Stimulated activated CD8-positive, alpha-beta memory T cell treated with anti-CD3 and anti-CD28 coated beads, Interleukin-4, amount 100 ng/mL, for 4 hours (primary cell): ENCODE measurements at places on chromosomes 5 and 9.

DNA sequence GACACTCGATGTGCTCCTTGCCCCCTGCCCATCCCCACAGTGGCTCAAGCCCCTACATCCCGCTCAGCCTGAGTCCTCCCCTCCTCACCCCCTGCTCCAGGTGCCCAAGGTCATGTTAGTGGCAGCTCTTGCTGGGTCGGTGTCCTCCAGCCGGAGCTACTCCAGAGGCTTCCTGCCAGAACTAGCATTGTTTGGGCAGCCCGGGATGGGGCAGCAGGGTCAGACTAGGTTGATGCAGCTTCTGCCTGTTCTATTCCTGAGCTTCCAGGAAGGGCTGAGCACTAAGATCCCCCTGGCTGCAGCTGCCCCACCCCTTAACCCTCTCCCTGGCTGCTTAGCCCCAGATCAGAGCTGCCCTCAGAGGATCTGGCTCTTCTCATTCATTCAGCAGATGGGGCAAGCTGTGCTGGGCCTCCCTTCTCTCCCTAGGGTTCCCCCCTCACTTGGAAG lies 671 bp downstream of the RGS14 start:
- DNase-seq, result no peak

- DNase-seq, result no peak
Measured at GRCh38 chr5:175129121-175129520, 314.9 kb downstream of the DRD1 start.

DNA sequence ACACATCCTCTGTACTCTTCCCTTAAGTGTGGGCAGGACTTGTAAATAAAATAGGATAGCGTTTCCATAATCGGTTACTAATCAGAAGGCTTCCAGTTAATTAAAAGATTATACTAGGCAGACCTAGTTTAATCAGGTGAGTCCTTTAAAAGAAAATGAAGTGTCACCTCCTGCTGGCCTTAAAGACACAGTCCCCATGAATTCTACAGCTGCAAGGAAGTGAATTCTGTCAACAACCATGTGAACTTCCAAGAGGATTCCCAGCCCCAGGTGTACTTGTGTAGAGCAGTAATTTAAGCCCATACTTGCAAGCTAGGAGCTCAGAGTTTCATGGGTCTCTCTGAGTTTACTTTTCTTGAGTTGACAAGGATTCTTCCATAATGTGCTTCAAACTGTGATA lies 918.3 kb downstream of the DTWD2 start:
- DNase-seq, result no peak

DNA sequence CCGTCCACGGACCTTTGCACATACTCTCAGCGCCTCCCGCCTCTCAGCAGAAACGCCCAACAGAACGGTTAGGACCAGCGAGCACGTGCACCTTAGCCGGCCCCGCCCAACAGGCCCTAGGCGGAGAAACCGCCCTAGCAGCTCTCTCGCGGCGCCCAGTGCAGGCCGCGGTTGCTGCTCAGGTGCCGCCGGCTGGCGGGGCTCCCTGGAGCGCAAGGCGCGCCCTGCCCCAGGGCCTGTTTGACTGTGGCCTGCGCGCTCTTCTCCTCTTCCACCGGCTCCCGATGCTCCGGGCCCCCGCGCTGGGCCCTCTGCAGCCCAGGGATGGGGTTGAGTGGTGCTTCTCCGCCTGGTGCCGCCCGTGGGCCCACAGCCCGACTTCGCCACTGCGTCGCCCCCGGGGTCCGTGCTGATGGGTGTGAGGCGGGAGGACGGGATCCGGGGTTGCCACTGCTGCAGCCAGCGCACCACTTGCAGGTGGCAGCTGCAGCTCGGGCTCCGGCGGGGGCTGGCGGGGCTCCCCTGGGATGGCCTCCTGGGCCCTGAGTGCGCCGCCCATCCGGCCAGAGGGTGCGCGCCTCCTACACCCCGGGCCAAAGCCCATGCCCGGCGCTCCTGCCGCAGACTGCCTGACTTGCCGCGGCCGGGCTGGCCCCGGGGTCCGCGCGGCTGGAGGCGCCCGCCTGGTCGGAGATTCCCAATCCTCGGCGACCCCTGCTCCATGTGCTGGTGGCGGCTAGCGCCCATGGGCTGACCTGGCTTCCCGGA lies 1889.4 kb upstream of the CDH9 start:
- DNase-seq, result no peak

GRCh38 chr5:40502736-40503135 lies 177.0 kb upstream of the PTGER4 start:
- DNase-seq, result no peak

DNA sequence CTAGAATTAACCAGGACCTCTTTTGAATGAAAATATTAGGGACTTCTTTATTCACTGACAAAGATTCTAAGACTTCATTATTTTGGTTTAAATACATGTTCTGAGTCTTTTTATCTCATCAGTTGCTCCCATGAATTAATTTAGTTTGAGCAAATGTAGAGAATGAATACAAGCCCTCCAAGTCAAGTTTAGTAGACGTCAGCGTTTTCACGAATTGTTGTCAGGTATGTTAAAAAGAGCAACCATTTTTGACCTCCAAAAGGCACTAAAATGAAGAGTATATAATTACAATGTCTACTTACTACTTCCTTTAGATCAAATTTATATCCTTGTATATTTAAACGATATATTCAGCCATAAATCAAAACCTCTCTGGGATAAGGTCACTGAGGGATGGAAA lies 809.3 kb upstream of the CDH6 start:
- no peak for DNase-seq

DNA sequence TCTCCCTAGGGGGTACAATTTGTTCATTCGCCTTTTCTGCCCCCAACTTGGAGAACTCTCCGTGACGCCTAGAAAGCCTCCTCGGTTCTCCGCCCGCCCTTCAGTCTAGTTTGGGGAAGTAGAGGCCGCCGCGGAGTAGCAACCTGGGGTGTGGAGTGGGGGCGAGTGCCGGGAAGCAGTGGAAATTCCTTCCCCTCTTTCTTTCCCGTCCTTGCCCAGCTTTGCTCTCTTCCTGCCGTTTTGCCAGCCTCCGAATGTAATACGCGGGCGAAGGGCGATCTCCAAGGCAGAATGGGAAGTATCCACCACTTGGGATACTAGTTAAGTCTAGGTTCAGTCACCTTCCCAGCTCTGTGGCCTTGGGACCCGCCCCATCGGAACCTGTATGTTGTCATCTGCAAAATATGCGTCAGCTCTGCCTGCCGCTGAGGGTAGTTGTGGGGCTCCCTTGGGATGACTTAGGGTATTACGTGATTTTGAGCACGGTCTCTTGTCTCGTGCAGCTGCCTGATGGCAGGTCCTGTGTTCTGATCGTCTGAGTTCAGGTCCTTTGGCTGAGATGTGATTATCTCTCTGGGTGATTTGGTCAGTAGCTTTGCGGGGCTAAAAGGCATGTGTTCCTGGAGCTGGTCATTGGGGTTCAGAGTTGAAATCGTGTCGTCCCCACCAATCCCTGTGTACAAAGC lies 724 bp downstream of the PAM start:
- peak; percentile 41 for DNase-seq
